ENCODE measurements at places on chromosomes 11 and 22.
A peak's percentile ranks its signal among the peaks of the same experiment; 100 is the strongest.

DNA sequence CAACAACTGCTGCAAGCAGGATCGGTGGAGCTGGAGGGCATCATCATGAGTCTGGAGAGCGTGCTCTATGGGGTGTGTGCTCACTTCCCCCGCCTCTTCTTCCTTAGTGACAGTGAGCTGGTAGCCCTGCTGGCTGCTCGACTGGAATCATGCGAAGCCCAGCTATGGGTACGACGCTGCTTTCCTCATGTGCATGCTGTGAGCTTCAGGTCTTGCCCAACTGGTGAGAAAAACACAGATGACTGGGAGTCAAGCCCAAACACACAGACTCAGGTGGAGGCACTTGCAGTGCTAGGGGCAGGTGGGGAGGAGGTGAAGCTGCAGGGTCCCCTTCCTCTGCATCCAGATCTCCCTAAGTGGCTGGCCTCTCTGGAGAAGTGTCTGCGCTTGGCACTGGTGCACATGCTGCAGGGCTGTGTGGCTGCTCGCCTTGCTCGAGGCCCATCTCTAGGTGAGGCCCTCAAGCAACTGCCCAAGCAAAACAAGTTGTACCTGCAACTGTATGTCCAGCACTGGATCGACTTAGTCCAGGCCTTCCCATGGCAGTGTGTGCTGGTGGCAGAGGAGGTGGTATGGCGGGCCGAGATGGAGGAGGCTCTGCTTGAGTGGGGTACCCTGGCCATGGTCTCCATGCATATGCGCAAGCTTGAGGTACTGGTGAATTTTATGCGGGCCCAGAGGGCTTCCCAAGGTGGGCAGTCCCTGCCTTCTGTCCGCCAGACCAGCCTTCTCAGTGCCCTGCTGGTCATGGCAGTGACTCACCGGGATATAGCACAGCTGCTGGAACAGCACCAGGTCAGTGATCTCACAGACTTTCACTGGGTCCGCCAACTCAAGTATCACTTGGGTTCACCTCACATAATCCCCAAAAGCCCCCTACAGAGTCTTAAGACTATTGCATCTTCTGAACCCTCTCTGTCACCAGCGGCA lies 48.1 kb downstream of the DNHD1 start:
- DNase-seq, result no peak

DNA sequence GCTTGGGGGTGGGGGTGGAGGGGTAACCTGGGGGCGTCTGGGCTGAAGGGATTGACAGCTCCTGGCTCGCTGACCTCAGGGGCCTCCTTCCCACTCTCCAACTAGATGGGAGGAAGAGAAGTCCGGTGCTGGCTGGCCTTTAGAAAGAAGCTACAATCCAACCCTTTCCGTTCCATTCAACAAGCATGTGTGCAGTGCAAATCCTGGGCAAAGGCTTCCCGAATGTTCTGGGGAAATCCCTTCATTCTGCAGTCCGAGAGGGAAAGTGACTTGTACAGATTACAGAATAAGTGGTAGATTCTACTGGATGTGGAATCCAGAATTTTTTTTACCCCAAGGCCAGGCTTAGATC lies 149.9 kb downstream of the FEZ1 start:
- no peak for DNase-seq

DNA sequence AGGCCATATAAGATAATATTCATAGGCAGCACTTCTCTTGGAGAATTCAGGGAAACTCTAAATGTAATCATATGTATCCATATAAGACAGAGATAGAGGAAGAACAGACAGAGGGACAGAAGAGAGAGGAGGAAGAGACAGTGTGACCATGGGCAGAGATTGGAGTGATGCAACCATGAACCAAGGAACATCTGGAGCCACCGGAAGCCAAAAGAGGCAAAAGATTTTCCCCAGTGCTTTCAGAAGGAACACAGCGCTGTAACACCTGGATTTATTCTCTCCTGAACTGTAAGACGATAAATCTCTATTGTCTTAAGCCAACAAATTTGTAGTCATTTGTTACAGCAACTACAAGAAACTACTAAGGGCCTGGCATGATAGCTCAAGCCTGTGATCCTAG lies 57.7 kb downstream of the GAB2 start:
- no peak for DNase-seq

DNA sequence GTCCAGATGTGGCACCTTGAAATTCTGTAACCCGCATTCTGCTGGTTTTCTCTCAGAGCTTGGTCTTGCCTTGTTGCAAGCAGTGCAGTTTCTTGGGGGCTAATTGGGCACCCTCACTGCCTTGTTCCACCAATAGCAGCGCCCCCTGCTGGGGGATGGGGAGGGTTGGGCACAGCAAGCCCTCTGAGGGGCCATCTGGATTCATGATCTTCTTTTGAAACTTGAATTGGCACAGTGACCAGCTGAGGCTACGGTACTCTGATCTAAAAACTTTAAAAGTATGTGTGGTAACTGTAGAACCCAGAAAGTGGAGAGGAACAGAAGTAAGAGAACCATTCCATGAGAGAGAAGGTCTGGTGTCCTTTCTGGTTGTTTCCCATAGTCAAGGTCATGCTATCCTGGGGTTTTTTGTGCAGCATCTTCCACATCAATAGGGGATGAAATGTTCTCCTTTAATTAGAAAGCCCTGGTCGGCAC lies 64.2 kb downstream of the MED15 start:
- DNase-seq, result peak; percentile 73

GRCh38 chr11:66006134-66006890 lies 4.0 kb downstream of the BANF1 start:
- DNase-seq, result no peak

DNA sequence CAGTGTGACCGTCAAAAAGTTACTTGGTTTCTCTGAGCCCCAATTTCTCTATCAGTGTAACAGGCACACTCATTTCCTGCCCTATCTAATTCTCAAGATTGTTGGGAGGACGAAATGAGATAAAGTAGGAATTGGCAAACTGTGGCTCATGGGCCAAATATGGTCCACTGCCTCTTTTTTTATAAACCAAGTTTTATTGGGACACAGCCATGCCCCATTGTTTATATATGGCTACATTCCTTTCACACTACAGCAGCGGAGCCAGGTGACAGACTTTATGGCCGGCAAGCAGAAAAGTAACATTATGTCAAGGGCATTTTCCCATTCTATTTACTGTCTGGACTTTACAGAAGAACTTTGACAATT lies 116.7 kb upstream of the TIMP3 start:
- DNase-seq, result no peak

GRCh38 chr11:81869351-81870065 lies 864.2 kb downstream of the FAM181B start:
- DNase-seq, result peak; percentile 82

DNA sequence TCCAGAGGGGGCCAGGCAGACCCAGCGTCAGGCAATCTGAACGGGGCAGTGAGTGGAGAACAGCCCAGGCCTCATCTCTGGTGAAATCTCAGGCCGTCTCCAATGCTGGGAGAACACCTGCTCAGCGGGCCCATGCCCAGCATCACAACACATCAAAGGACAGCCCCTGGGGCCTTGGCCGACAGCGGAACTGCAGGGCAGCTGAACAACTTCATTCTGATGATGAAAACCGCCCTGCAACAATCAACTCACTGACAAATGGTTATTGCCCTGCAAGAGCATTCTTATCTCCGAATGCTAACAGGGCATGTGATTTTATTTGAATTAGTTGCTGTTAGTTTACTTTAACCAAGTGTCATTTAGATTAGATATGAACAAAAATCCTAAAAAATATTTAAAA lies 14.6 kb downstream of the CELSR1 start:
- no peak for DNase-seq

DNA sequence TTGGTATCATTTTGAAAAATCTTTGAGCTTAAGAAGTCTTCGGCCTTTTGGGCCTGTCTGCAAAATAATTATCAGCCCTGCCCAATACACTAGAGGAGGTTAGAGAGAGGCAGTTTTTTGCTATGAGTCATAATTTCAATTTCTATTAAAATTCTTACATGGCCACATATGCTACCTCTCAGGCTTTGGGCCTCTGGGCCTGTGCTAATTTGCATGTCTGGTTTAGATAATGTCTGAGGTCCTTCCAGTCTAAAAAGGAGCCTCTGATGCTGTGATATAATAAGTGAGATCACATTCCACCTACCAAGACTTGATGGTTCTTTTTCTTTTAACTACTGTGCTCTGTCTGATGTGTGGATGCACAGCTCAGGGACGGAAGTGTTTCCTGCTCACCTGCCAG lies 70.8 kb downstream of the KCNJ1 start:
- no peak for DNase-seq

- no peak for DNase-seq
Measured at GRCh38 chr11:125946712-125947418, 1.0 kb downstream of the VSIG10L2 start.

- DNase-seq, result no peak
Measured at GRCh38 chr11:64400102-64400501, 41.1 kb downstream of the RPS6KA4 start.

DNA sequence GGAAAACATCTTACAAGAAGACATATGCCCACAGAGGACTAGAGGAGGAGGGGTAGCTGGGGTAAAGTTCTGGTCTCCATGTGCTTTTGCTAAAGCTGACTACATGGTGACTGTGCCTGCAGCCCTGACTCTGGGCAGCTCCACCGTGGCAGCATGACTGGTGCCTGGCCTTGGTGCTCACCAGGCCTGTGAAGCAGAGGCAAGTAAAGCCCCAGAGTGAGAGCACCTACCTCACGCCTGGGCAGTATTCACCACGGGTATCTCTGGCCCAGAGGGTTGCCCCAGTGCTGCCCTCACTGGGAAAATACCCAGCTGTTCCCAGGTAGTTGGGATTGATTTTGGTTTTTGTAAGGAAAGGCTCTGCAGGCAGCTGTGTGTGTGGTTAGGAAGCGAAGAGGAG lies 78.3 kb downstream of the CTTN start:
- no peak for DNase-seq

GRCh38 chr22:17878941-17879340 lies 104.7 kb upstream of the BID start:
- DNase-seq, result no peak

DNA sequence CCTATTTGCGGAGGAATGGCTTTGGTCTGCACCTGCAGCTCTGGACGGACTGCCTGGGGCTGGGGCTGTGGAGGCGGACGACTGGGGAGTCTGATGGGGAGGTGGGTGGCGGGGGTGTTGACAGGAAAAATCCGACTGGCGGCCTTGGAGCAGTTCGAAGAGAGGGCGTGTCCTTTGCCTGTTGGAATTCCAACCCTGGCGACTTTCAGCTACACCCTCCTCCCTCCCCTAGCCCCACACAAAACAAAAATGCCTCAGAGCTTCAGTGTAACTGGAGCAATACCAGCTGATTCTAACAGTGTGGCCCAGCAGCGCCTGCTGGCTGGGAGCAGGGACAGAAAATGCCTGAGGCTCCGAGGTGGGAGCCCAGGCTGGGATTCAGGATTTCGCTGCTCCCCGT lies 85.4 kb downstream of the ATXN10 start:
- no peak for DNase-seq

GRCh38 chr11:7894251-7894650 lies 36.8 kb downstream of the OR10A6 start:
- no peak for DNase-seq

DNA sequence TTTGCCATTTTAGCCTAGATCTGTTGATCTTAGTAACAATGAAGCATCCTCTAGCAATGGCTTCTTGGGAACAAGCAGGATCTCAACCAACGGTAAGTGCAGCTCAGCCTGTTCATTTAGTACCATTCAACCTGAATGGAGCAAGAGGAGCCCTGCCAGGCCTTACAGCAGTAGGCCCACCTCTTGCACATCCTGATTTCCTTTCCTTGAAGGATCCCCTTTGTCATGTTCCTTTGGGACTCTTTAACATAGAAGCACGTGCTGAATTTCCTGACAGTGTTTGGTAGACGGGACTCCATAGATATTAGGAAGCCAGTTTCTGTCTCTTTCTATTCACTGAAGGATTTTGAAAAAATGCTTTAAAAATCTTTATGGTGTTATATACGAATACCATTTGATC lies 1.5 kb downstream of the PIWIL4 start:
- DNase-seq, result no peak

DNA sequence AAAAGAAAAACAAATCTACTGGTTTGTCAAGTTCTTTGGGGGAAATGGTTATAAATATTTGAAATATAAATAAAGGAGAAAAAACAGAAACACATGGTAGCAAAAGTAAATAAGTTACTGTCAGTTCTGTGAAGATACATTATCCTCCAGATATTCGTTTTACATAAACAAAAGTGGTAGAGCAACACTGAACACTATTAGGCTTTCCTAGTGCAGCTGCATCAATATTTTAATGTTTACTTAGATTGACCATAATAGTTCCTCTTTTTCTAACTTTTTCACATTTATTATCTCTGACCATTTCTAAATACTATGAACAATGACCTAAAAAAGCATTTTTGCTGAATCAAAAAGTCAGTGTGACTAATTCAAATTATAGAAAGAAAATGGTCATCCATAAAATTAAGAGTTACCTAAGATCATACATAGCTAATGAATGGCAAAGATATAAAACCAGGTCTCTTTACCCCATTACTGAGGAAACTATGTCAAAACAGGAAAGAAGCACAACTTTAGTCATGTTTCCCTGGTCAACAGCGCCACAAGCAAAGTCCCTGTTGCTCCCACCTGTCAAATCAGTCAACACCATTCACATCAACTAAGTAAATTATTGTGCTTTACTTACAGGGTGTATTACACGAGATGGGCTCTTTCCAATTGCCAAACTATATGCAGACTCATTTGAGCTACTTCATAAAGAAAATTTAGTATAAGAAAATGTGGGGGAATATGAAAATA lies 38.5 kb downstream of the SBF2 start:
- DNase-seq, result no peak

GRCh38 chr22:32904044-32904443 lies 102.5 kb downstream of the TIMP3 start:
- peak; percentile 8 for DNase-seq

DNA sequence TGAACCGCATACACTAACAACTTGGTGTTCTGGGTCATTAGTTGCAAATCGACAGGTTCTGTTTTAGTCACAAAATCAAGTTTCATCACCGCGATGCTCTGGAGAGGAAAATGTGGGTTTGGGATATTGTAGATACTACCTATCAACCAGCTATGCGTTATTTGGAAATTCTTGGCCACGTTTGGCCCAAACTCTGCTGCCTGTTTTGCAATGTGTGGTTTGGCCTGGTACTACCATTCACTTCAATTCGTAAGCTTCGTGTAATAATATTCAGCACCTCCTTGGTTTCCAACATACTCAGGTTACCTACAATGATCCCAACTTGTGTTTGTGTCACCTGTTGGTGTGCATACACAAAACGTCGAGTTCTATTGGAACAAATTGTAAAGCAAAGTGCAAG lies 16.2 kb upstream of the ACER3 start:
- DNase-seq, result no peak

DNA sequence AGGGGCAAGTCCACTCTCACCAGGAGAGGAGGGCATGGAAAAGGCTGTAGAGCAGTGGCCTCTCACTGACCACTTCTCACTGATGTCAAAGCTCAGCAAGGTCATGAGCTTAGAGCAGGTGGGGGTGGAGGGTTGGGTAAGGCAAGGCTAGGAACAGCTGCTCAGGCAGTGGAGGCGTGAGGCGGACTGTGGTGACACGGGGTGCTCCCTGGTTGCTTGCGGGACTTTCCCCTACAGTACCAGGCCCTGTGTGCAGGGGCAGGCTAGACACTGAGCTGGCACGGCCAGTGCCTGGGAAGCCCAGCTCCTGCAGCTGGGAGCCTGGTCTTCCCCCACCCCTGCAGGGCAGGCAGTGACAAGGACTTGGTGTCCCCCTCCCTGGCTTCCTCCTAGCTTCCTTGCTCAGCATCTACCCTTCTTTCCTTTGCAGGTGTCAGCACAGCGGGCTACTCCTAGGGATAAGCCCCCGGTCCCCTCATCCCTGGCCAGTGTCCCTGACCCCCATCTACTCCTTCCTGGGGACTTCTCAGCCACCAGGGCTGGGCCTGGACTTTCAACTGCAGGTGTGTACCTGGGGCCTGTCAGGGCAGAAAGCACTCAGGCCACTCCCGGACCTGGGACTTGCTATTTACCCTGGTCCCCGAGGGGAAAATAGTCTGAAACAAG lies 45.6 kb downstream of the PISD start:
- peak; percentile 61 for DNase-seq

All from activated naive CD8-positive, alpha-beta T cell treated with anti-CD3 and anti-CD28 coated beads, Interleukin-2, amount 50 U/mL, for 24 hours (primary cell).